ENCODE measurements at places on chromosomes 6 and 20.

DNA sequence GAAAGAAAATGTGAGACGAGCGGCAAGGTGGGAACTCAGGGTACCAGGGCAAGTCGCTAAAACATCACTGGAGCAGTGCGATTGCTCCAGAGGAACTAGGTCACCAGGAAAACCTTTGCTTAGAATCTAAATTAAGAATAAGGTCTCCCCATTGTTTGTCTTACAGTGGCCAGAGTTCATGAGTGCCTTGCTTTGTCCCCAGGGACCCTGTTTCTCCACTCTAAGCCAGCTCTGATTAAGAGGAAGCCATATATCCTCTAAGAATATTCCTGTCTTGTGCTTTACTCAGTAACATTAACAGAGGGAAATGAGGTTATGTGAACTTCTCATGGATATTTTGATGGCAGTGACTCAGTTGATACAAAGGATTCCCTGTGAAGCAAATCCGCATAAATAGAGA, 305.8 kb downstream of the CD83 start:
- DNase-seq = no peak

- no peak for DNase-seq
Observed at GRCh38 chr6:168457653-168457934, 16.6 kb downstream of the SMOC2 start.

DNA sequence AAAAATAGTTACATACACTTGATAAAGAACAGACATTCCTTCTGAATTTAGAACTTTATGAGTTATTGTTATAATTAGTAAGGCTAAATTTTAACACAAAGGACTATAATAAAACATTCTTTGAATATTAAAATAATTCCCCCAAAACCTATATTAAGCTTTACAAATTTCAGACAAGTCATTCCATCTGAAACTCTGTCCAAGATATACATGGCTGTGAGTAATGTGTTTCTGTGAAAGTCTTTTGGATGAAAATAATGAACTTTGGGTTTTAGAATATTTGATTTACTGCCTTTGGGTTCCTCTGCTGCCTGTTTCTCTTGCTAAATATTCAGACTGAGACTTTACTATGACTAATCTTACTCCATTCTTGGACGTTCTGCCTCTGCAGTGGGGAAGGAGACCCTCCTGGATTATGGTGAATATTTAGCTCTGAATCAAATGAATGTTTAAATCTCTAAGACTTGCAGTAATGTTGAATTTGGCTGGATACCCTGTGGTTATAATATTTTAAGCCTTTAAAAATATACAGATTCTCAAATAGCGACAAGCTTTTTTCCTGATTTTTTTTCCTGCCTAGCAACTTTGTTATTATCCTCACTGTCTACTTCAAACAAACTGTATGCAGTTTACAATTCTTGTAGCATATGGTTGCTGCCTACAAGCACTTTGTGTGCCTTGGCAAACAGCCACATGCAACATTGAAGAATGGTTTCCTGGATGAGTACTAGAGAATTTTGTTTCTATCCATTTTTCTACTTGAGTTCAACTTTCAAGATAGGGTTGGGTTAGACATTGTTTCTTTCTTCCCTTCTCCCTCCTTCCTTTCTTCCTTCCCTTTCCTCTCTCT, 51.4 kb downstream of the TXLNB start:
- no peak for DNase-seq

DNA sequence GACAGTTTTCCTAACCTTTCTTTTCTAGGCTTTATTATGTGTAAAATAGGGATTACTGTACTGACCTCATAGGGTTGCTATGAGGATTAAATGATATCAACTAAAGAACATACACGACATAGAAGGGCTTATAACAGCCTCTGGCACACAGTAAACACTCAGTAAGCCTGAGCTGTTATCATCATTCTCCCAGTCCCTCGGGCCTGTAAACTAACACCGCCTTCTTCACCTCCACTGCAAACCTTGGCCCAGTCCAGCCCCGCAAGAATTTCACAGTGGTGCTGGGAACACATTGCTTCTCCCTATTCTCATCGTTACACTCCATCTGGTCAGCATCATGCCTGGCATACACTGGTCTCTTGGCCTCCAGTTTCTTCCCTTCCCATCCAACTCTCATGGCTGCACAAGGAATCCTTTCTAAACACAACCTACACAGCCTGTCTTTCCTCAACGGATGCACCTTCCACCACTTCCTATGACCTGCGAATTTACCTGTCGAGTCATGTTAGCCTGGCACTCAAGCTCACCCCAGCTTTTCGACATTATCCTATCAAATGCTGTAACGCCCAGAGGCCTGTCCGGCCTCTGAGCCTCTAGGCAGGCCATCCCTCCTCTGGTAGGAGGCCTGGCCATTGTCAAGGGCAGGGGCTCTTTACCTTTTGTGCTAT, 92.1 kb downstream of the FYN start:
- DNase-seq = no peak

DNA sequence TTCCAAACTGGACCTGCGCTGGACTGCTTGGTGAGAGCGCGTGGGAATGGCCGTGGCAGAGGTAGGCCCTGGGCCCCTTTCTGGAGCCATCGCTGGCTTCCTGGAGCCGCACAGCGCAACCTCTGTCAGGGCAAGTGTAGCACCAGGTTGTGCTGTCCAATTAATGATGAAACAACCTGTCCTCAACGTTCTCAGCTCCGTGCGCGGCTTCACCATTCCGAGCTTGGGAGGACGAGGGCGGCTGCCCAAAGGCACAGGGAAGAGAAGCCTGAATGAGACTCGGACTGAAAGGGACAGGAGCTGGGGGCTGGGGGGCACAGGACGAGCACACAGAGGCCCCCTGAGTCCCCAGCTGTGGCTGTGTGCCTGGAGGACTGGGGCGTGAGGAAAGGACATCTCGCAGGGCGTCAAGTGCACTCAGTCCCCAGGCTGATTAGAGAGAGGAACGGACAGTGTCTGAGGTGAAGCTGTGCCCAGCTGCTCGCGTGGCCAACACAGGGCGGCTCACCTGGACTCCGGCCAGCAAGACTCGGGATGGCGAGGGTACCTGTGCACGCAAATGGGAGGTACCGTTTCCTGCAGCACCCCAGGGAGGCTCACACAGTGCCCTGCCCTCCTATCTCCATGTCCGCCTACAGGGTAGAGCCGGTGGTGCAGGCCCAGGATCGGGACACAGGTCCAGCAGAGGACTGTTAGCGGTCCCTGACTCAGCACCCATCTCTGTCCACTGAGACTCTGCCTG, 403.3 kb downstream of the TAF4 start:
- DNase-seq = no peak

GRCh38 chr6:33297956-33298772, 578 bp downstream of the RGL2 start:
- no peak for DNase-seq

DNA sequence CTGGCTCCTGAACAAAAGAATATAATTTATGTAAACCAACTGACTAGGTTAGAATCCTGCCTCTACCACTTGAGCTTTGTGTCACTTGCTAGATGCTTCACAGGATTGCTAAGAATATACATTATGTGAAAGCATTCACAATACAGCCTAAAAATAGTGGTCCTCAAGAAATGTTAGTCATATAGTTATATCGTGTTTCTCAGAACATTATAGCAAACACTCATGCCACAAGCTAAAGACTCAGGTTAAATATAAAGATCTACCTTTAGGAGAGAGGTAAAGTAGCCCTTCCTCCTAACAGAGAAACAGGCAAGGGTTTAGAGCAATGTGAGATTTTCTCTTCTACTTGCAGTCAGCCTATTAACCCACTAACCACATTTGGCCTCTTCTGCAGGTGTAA, 17.8 kb upstream of the ALDH8A1 start:
- DNase-seq = no peak

All from stimulated activated CD8-positive, alpha-beta memory T cell treated with anti-CD3 and anti-CD28 coated beads, Interleukin-4, amount 100 ng/mL, for 24 hours (primary cell).